NCI-H1694 treated with DMSO at 0.1 percent for 48 hours (cell line): ENCODE measurements at places on chromosomes 3 and 15.

- DNase-seq = no peak
These were observed 4.3 kb upstream of the RHCG start for GRCh38 chr15:89500397-89501270.

- DNase-seq = no peak
These were observed 14.6 kb downstream of the LRIG1 start for GRCh38 chr3:66486202-66486601.

DNA sequence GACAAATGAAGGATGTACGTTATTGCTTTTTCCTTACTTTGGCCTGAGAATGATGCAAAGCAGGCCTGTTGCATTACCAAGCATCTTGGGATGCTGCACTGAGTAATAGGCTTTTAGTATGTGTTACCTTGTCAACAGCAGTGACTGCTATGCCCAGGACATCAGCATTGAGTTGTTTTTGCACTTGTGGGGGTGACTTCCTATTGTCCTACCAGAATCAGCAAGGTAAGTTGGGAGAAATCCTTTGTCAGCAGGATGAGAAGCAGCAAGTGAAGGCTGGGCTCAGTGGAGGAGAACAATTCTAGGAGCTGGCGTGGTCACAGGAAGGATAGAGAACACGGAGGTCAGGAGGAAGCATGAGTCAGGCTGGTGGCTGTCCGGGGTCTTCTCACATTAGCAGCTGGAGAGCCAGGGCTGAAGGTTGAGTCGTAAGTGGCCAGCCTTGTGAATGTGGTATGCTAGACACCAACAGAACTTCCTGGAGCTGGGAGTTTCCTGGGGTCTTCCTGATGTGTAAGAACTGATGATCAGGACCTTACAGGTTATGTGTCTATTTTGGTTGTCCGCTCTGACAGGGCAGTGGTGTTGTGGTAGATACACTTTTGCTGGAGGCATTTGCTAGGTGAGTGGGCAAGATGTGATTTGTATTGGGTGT is 142.7 kb downstream of the FNDC3B start:
- DNase-seq = no peak

- no peak for DNase-seq
These were observed 49.3 kb downstream of the ADAMTS7 start for GRCh38 chr15:78761891-78762385.

DNA sequence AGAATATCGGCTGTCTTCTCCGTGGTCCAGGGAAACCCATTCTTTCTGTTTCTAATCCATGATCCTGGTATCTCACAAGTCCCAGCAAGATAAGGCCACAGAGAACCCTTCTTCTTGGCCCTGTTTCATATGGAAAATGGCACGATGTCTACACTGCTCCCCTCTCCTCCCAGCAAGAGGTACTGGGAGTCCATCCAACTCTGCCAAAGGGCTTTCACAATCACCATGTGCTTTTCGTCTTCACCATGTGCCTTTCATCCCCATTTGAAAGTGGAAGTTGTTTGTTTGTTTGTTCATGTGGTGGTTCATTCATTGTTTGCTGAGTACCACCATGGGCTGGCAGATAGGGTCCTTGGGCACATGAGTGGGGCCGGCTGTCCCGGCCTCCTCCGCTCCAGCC is 5.5 kb downstream of the ITIH3 start:
- no peak for DNase-seq

- no peak for DNase-seq
These were observed 11.6 kb downstream of the IGF2BP2 start for GRCh38 chr3:185813205-185813604.

- no peak for DNase-seq
These were observed 7.9 kb upstream of the BCL2A1 start for GRCh38 chr15:79978655-79979514.

DNA sequence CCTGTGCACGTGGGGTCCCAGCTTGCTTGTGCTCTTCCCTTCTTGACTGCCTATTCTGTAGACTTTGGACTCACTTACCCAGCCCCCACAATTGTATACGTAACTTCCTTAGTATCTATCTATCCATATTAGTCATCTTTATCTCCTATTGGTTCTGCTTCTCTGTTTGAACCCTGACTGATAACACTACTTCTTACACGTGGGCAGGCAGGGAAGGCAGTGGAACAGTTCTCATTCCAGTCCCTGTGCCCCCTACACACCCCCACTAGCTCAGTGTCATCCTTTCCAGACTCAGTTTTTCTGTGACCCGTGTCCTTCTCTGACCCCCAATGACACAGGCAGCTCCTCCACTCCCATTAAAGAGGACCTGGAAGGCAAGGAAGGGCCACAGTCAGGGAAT is 74.2 kb upstream of the FBN1 start:
- no peak for DNase-seq

DNA sequence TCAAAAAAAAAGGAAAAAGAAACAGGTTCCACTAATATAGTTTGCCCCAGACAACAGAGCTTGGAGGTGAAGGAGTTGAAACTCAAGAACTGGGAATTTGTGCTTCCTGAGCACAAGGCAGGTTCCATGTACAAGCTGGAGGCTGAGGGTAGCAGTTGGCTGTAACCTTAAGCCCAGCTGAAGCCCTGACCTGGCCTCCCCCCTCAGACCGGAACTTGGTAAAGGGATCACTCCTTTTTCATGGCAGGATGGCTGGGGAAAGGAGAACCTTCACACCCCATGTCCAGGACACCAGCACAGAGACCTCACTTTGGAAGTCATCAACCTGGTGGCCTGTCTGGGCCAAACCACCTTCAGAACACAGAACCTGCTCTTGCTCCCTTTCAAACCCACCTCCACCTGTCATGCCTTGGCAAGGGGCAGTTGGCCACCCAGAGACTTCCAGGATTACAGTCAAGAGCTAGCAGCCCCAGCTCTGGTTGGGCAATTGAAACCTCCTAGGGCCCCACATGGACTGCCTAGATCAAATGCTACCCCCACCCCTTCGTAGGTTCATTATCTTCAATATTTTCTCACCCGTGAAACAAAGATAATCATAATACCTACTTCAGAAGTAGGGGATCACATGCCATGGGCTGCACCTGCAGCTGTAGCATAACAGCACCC is 3.5 kb downstream of the RPL29 start:
- DNase-seq = no peak

DNA sequence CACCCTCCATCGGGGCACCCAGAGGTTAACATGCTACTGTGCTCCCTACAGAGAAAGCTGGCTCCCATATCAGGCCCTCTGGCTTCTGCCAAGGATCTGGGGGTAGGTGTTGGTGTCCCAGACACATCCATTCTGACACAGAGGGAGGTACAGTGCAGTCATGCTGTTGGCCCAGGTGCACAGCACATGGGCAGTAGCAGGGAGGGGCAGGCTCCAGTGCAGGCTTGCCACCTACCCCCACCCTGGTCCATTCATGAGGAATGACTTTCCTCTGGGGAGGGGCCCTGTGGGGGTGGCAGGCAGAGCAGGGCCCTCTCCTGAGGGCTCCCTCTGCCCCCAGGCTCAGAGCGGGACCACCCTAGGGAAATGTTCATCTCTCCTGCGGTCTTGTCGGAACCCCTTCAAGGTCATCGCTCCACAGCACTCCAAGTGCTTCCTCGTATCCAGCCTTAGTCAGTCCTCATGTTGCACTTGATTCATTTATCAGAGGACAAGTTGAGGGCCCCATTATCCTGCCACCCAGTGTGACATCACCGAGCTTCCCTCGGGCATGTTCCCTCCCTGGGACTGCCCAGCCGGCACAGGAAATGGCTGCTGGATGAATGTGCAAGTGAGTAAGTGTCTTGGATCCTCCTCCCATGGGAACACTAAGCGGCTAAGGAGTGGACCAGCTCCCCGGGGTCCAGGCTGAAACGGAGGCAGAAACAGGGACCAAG is 10.0 kb downstream of the DUSP7 start:
- DNase-seq = no peak

- peak; percentile 21 for DNase-seq
These were observed 1.3 kb downstream of the TCF12 start for GRCh38 chr15:56919609-56920366.

DNA sequence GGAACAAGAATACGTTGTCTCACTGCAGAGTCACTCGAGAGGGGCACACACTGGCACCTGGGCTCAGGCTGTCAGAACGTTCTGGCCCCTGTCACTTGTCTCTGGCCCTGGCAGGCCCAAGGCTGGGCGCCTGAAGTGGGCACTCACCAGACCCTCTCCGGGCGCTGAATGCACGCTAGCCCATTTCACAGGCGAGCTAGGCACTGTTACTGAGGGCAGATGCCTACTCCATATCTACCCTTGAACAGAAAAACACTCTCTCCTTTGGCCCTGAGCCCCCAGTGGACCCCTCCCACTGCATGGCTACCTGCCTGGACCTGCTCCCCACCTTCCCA is 42.3 kb upstream of the IQSEC1 start:
- DNase-seq = no peak

DNA sequence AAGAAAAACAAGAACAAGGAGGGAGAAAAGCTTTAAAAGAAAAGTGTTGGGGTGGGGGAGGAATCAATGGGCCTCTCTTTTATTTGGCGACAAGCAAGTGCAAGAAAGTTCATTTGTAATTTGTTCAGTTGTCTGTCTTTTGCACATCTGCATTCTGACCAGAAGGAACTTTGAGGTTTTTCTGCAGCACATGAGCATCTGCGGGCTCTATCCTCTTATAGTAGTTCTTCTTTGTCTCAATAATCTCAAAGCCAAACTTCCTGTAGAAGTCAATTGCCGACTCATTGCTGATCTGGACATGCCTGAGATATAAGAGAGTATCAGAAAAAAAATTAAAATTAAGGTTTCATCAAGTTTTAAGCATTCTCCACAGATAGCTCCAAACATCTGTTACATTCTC is 24.4 kb downstream of the NAA50 start:
- no peak for DNase-seq

DNA sequence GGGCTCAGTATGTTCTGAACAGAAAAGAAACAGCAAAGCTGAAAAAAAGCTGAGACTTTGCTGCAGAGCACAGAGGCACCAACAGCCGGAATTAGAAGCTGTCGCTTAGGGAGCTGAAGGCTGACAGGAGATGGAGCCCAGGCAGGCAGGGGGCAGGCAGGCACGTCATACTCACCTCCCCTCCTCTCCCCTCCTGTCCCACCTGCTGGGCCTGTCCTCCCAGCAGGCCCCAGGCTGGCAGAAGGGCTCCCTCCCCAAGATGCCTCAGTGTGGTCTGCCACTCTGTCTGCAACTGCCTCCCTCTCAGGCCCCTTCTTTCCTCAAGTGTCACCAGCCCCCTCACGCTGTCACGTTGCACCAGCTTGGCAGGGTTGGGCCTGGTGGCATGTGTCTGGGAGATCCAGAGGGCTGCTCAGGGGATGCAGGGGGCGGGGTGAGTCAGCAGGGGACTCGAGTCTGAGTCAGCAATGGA is 3.2 kb upstream of the ANKRD63 start:
- DNase-seq = no peak

- no peak for DNase-seq
These were observed 81.0 kb upstream of the KCNMB2 start for GRCh38 chr3:178455226-178455625.

- no peak for DNase-seq
These were observed 87.7 kb upstream of the KLF13 start for GRCh38 chr15:31238906-31239305.

DNA sequence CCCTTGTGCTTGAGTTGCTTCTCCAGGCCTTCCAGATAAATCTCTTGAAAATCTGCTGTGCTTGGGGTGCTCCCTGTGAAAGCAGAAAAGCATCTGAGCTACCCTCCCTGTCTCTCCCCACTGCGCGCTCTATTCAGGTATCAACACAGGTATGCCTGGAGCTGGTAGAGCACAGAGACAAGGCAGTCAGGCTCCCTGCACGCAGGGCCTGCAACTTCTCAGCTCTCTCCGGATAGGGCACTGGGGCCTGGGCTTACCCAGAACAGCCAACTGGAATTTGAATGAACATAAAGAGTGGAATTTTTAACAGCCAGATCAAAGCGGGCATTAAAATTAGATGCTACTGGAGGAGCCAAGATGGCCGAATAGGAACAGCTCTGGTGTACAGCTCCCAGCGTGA is 183.6 kb downstream of the XXYLT1 start:
- no peak for DNase-seq

GRCh38 chr3:78794431-78794830 is 973.4 kb downstream of the ROBO1 start:
- DNase-seq = no peak

DNA sequence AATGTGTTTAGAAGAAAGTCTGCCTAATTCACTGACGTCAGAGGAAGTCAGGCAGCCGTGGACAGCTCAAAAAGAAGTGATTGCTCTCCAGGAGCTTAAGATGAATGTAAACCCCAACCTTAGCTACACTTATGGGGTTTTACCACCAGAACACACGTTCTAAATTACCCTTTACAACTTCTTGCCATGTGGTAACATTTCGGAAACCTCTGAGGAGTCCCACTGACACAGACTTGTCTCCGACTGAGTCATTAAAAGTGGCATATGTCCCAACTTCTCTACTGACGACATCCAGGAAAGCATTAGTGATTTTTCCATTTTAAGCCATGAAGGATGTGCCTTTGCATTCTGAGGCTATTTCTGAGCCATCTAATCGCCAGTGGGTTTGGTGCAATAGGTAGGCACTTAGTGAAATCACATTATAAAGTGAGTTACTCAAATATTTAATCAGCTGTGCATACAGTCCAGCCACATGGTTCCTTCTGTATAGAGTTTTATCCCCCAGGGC is 32.4 kb downstream of the C2CD4A start:
- DNase-seq = no peak

DNA sequence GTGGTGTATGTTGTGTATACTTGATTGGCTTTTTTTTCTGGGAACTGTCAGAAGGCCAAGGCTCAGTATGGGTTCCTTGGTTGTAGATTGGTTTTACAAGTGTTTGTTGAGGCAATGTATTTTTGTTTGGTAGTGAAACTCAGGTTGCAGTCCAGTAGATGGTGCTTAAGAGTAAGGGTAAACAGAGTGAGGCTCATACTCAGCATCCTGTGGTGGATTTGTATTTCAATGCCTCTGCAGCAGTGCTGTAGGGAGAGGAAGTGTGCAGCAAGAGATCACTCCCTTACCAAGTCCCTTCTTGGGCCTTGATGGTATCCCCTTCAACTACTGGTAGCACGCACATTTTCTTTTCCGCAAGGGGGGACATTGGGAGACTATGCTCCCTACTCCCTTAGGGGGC is 428.5 kb upstream of the CNTN3 start:
- no peak for DNase-seq

DNA sequence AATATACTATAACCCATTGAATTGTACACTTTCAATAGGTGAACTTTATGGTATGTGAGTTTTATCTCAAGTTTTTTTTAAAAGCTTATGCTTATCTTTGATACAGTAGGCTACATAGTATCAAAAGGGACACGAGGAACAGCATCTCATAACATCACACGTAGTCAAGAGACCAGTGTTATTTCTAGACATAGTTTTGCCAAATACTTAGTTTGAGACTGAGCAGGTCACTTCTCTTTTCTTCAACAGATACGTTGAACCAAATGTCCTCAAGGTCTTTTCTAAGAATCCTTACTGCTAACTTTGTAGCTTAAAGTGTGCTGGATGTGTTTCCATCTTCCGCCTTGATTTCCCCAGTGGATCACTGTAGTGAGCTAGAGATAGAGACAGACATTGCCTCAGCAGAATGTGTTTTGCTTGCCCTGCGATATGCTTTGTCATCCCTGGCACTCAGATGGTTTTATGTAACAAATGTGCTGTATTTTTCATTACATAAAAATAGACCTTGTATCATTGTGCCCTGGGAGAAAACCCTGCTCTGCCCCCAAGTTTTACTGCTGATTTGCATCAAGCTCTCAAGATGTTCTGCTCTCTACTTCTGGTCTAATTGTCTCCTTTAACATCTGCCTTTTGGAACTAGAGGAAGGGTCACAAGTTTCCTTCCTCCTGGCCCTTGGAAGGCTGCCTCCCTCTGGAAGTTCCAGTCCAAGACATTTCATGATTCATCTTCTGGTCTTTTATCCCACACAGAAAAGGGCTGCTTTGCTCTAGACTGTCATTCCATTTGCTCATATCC is 426.4 kb upstream of the RGMA start:
- DNase-seq = no peak
